ENCODE measurements at places on chromosomes 3 and 15.
A peak's percentile ranks its signal among the peaks of the same experiment; 100 is the strongest.

DNA sequence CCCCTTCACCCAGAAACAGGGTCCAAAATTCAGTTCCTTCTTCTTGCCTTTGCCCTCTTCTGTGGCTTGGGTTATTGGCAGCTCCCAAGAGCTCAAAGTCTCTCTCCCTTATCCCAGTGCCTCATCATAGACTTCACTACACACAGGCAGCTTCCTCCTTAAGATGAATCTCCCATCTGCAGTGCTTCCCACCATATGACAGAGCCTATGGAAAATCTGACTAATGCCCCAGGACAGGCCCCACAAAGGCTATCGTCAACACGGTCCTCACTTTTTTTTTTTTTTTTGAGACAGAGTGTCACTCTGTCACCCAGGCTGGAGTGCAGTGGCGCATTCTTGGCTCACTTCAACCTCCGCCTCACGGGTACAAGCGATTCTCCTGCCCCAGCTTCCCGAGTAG lies 194.1 kb downstream of the MEX3B start:
- no peak for DNase-seq

GRCh38 chr15:40928821-40929659 lies at the start of gene DLL4:
Gene DLL4 (plus strand): TSS chr15:40929340. CDS start chr15:40929669, 329 bp downstream.
- DNase-seq: peak; percentile 27

- DNase-seq: no peak
These were observed 288.0 kb upstream of the TBC1D5 start for GRCh38 chr3:18030371-18030870.

GRCh38 chr3:143769616-143770015 lies 78.7 kb downstream of the SLC9A9 start:
- peak; percentile 74 for DNase-seq

DNA sequence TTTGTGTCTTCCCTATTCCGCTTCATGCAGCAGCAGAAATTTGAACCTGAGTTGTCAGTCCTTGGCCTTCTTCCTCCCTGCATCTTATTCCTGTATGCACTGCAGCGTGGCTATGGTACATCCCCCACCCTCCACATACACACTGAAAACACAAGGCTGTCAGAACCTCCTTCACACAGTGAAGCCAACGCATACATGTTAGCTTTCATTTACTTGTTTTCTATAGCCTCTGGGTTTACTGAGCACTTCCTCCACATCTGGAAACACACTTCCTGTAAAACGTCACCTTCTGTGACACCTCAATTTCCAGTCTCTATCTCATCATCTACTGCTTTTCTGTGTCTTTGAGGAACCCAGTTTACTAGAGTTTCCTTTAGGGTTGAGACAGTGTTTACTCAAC lies 47.0 kb downstream of the SUSD5 start:
- DNase-seq: no peak

GRCh38 chr15:40006003-40006402 lies 33.0 kb downstream of the SRP14 start:
- DNase-seq: peak; percentile 37

- peak; percentile 88 for DNase-seq
These were observed 57.0 kb downstream of the DUT start for GRCh38 chr15:48388016-48388851.

GRCh38 chr15:73273181-73274002 lies 95.4 kb downstream of the HCN4 start:
- DNase-seq: peak; percentile 60

GRCh38 chr3:121431726-121432517 lies 113.9 kb downstream of the POLQ start:
- DNase-seq: peak; percentile 44
